ENCODE measurements at places on chromosomes 4 and X.

DNA sequence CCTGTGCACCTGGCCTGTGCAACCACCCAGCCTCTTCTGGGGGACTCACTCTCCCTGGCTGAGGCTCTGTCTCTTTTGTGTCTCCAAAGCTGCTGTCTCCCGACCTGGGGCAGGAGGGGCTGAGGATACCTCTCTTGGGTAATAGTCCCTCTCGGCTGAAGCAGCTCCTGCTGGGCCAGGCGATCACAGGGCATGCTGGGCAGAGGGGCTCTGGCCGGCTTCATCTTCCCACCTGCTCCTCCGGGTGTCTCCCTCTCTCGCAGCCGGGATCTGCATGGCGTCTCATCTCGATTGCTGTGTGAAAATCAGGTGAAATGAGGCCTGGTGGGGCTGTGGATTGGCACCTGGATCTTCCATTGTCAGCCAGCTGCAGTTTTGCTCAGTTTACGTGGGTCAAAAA lies 53.2 kb downstream of the MGST2 start:
- no peak for DNase-seq

GRCh38 chr4:18105030-18106011 lies 83.8 kb upstream of the LCORL start:
- DNase-seq: no peak

DNA sequence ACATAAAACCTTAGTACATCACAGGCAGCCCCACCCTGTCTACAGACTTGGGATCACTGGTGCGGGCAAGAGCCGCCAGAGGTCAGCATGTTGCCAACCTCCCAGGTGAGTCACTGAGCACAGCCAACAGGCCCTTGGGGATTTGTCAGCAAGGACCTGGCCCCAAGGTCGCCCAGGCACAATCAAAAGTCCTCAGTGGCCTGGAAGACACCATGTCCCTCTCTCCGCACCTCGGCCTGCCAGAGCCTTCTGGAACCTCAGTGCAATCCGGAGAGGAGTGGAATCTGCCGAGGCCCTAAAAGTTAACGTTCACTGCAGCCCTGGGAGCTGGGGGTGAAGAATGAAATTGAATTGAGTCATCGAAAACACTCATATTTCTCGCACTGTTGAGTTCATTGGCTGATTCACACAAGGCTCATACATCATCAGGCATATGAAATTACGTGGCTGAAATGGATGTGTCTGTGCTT lies 74.3 kb downstream of the WFS1 start:
- DNase-seq: no peak

DNA sequence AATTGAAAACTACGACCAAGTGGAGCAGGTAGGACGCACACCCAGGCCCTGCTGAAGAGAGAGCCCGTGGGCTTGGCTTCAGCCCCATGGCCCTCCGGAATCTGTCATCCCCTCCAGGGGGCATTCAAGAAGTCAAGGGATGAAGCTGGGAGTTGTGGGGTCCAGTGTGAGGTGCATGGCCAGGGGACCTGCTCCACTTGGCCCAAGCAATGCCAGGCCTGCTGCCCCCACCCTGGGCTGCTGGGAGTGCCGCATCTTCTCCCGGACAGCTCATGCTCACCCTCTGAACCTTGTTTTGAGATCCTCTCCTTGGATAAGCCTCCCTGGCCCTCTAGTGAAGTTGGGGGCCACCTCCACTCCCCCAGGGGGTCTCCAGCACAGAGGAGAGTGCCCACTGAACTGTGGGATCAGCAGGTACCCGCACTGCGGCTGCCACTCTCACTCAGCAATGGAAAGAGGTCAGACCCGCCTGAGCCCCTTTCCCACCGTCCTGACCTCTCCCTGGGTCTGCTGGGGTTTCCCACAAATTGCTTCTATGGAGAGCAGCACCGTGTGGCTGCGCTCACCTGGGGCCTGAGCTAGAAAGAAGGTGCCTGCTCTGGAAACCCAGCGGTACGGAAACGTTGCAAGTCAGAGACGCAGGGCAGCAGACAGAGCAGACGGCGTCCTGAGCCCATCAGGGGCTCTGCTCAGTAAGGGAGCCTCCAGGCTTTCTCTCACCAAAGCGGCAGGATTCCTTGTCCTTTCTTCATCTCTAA lies 5.0 kb upstream of the ABLIM2 start:
- no peak for DNase-seq

GRCh38 chrX:136780241-136780640 lies 491 bp downstream of the ARHGEF6 start:
- DNase-seq: no peak

- DNase-seq: no peak
These were observed 6.9 kb downstream of the SORCS2 start for GRCh38 chr4:7199129-7199725.

GRCh38 chr4:31220921-31221320 lies 500.8 kb downstream of the PCDH7 start:
- no peak for DNase-seq

- DNase-seq: no peak
These were observed 197.0 kb downstream of the CAMK2D start for GRCh38 chr4:113564493-113564892.

- DNase-seq: no peak
These were observed 54.9 kb downstream of the MAP7D2 start for GRCh38 chrX:20061855-20062254.

GRCh38 chrX:54865208-54865607 lies 55.4 kb upstream of the TRO start:
- no peak for DNase-seq

- no peak for DNase-seq
These were observed 216.8 kb downstream of the GRID2 start for GRCh38 chr4:92520563-92520962.

GRCh38 chrX:1167466-1167865 lies 45.0 kb downstream of the CRLF2 start:
- no peak for DNase-seq

DNA sequence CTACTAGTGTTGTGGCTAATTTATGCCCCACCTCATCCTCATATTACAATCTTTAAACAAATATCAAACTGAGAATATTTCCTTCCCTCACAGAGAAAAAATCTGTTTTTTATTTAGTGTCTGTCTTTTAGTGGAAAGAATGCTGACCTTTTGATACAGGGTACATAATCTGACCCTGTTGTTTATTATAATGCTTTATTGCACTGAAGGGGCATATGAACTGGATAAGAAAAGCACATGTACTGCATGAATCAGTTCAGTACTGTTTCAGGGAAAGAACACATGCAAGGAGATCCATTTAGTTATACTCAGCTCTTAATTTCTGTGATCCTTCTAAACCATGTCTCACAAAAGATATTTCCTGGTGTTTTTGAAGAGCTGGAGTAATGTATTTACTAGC lies 15.5 kb upstream of the DYNLT3 start:
- DNase-seq: no peak

DNA sequence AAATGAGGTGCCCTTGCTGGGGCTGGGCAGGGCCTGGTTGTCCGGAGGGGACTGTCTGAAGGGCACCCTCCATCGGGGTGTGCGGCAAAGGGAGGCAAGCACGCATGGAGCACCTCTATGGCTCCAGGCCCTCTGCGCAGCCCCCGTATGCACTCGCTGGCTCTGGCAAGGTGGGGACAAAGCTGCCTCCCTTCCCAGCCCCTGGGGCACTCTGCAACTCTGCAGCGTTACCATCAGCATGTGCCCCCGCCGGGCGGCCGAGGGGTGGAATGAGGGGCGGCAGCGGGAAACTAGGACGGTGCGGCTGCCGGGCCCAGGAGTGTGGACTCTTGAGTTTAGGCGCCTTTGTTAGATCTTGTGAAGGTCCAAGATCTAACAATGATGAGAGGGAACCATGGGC lies 26.4 kb downstream of the TRMT44 start:
- no peak for DNase-seq

- peak; percentile 97 for DNase-seq
These were observed at the start of gene CD99 for GRCh38 chrX:2690856-2691542. CD99 (plus strand) TSS chrX:2691295; CDS start chrX:2691361, 66 bp downstream.

DNA sequence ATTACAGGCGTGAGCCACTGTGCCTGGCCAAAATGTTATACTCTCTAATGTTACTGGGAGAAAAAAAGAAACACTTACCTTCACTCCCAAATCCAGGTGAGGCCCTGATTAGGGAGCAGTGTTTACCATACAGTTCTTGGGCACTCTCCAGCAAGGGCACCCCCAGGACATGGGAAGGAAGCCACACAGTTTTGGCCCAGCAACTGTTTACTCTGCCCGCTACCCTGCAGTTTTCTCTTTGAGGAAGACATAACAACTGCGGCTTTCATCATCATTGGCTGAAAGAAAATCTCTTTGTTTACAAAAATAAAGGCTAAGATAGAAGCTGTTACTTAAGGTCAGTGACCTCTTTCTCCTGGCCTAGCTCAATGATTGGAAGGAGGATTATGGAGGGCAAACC lies 145.5 kb upstream of the DUSP21 start:
- DNase-seq: no peak

DNA sequence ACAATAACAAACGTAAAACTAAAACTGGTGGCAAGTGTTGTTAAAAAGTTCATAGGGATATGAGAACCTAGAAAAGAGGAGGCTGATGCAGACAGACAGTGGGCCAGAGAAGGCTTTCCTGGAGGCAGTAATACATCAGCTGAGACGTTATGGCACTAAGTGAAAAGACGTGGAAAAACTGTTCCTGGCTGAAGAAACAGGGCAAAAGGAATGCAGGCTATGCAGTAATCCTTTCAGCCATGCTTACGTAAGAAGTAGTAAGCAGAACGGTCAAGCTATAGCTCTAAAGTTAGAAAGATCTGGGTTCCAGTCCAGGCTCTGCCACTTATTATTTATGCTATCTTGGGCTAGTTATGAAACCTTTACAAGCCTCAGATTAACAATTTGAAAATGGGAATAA lies 6.4 kb downstream of the LAMTOR3 start:
- no peak for DNase-seq

DNA sequence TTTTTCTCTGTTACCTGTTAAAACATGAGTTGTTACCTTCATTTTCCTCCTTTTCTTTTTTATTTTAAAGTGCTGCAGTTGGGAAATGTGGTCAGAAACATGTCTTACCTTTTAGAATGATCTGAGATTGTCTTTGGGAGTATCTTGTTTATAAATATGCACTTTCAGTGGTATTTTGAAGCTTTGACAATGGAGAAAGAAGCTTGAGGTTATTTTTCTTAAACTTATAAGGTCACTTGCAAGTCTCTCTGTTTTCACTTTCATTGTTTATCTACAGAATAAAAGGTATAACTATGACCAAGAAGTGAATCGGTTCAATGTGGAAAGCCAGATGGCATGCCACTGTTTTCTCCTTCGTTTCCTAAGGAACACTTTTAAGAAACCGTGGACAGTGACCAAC lies 167.5 kb upstream of the SLC7A11 start:
- DNase-seq: no peak

Data from tongue (tissue), 3 donors.